ENCODE measurements at places on chromosomes 12 and 14.

DNA sequence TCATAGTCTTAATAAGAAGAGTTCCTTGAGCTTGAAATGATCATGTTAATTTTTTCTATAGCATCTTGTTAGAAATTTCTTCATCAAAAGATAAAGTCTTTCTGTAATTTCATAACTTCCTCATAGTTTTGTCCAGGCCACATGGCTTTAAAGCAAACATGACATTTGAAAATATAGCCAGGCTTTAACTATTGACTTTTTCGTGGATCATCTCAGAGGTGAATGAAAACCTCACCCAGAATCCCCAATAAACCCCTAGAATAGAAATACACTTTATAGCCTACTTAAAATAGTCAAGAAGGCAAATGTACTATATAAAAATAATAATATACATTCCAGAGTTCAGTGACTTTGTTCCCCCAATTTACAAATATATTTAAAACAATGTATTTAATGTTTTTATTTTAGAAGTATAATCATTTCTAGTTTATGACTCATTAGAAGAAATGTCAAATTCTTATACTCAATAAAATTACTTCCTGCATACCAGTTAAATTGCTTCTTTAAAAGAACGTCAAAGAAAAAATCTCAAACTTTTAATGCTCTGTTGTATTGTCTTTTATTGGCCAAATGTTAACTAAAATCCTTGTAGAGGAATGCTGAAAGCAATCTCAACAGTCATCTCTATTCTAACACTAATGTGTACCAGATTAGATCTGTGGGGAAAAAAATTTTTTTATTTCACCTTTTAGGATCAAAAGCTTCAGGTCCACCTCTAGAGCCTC is 21.6 kb downstream of the EXOC5 start:
- no peak overlapping the region for H3K27ac ChIP-seq
- no peaks in the 10 kb centered on the region for H3K27me3 ChIP-seq
- H3K4me3 ChIP-seq: no peak overlapping the region
- no peak for DNase-seq

DNA sequence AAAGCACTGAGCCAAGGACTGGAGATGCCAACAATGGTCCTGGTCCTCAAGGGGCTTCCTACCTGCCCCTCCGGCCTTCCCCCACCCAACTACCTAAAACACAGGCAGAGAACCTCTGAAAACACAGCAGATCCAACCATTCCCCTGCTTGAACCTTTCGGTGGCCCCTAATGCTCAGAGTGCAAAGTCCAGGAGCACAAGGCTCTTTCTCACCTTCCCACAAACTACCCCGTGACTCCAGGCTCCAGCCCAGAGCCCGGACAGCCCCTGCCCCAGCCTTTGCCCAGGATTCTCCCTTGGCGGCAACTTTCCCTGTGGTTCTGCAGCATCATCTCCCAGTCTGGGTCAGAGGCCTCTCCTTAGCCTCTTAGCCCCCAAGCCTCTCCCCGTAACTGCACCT is 1.6 kb upstream of the CD9 start:
- peak overlapping the region; percentile 87 for H3K27ac ChIP-seq
- no peak for DNase-seq
- peak overlapping the region; percentile 68 for H3K4me3 ChIP-seq
- peaks cover 8% of the 10 kb centered on the region for H3K36me3 ChIP-seq
- H3K4me1 ChIP-seq: peaks cover 71% of the 10 kb centered on the region
- H3K27me3 ChIP-seq: peaks cover 7% of the 10 kb centered on the region

- peaks cover 4% of the 10 kb centered on the region for H3K27me3 ChIP-seq
- H3K36me3 ChIP-seq: peaks cover 50% of the 10 kb centered on the region
- no peak for DNase-seq
- H3K27ac ChIP-seq: no peak overlapping the region
- no peak overlapping the region for H3K4me3 ChIP-seq
Measured at GRCh38 chr12:127041985-127042625, 1224.9 kb upstream of the TMEM132C start.

DNA sequence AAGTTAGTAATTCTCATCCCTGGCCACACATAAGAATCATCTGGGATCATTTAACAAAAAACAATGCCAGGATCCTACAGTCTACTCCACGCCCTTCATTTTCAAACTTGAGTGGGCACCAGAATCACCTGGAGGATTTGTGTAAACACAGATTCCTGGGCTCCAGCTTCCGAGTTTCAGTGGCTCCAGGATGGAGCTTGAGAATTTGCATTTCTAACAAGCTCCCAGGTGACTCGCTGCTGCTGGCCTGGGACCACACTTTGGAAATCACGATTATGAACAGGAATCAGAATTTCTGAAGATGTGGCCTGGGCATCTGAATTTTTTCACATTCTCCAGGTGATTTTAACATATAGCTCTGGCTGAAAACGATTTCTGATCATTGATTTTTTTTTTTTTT is 234.8 kb downstream of the CACNA1C start:
- no peak overlapping the region for H3K4me3 ChIP-seq
- H3K4me1 ChIP-seq: peaks cover 76% of the 10 kb centered on the region
- peaks cover 3% of the 10 kb centered on the region for H3K27me3 ChIP-seq
- no peak overlapping the region for H3K27ac ChIP-seq

DNA sequence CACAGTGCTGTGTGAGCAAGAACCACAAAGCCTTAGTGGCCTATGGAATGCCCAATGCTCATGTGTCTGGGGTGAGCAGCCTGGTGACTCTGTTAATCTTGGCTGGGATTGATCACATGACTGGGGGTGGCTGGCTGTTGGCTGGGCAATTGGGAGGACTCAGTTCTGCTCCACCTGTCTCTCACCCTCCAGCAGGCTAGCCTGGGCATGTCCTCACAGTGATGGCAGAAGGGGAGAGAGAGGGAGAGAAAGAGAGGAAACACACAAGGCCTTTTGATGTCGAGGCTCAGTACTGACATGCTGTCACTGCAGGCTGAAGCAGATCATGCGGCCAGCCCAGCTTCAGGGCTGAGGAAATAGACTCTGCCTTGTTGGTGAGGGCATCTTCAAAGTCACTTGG is 136.8 kb downstream of the TBX5 start:
- peak overlapping the region; percentile 85 for H3K27ac ChIP-seq
- no peak for DNase-seq
- no peak overlapping the region for H3K4me3 ChIP-seq
- no peaks in the 10 kb centered on the region for H3K36me3 ChIP-seq

GRCh38 chr14:93046705-93047050 is 69.0 kb downstream of the ITPK1 start:
- H3K36me3 ChIP-seq: peaks cover 12% of the 10 kb centered on the region
- H3K4me1 ChIP-seq: peaks cover 93% of the 10 kb centered on the region
- H3K27me3 ChIP-seq: no peaks in the 10 kb centered on the region
- H3K27ac ChIP-seq: no peak overlapping the region

GRCh38 chr12:47413806-47414205 is 292.0 kb downstream of the RPAP3 start:
- no peak overlapping the region for H3K4me3 ChIP-seq
- H3K27ac ChIP-seq: no peak overlapping the region
- H3K27me3 ChIP-seq: no peaks in the 10 kb centered on the region
- H3K4me1 ChIP-seq: peaks cover 7% of the 10 kb centered on the region
- DNase-seq: no peak

- no peak overlapping the region for H3K27ac ChIP-seq
- no peak for DNase-seq
- no peaks in the 10 kb centered on the region for H3K27me3 ChIP-seq
- peaks cover 4% of the 10 kb centered on the region for H3K4me1 ChIP-seq
- no peak overlapping the region for H3K4me3 ChIP-seq
Measured at GRCh38 chr14:50719911-50720759, 52.0 kb upstream of the SAV1 start.

DNA sequence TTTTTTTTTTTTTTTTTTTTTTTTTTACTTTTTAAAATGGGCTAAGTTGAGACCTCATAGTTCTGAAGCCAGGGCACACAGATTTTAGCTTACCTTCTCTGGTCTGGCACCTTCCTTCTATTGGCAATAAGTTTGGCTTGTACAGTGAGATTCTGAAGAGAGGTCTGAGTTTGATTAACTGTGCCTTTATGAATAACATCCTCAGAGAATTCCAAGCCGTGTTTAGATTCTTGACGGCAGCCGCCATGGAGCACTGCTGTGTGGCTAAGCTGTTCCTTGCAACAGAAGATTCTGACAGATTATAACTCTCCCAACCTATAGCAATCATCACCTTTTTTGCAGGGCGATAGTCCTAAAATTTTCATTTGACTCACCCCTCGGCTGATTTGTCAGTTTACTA is 354.9 kb upstream of the FAR2 start:
- no peak overlapping the region for H3K4me3 ChIP-seq
- H3K27me3 ChIP-seq: no peaks in the 10 kb centered on the region
- H3K4me1 ChIP-seq: peaks cover 5% of the 10 kb centered on the region
- H3K36me3 ChIP-seq: no peaks in the 10 kb centered on the region

DNA sequence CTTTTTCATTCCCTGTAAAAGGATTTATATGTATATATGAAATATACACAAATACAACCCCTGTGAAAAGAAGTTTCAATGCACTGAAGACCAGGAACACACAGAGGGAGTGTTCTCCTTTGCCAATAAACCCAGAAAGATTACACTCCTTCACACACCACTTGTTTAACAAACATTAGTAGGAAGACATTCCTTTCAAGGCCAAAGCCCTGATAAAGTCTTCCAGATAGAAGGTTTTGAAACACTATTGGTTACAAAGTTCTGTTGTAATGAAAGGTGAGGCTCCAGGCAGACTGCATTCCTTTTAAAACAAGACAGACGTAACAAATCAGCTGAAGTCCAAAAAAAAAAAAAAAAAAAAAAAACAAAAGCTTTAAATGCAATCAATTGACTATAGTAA is 81.0 kb downstream of the PTPN21 start:
- H3K27ac ChIP-seq: no peak overlapping the region
- no peak overlapping the region for H3K4me3 ChIP-seq
- no peaks in the 10 kb centered on the region for H3K27me3 ChIP-seq
- H3K36me3 ChIP-seq: peaks cover 21% of the 10 kb centered on the region
- H3K4me1 ChIP-seq: peaks cover 5% of the 10 kb centered on the region
- DNase-seq: no peak

GRCh38 chr12:44000309-44000952 is 164.6 kb downstream of the TMEM117 start:
- peak; percentile 67 for DNase-seq
- H3K27me3 ChIP-seq: no peaks in the 10 kb centered on the region
- H3K4me3 ChIP-seq: no peak overlapping the region
- H3K36me3 ChIP-seq: no peaks in the 10 kb centered on the region

DNA sequence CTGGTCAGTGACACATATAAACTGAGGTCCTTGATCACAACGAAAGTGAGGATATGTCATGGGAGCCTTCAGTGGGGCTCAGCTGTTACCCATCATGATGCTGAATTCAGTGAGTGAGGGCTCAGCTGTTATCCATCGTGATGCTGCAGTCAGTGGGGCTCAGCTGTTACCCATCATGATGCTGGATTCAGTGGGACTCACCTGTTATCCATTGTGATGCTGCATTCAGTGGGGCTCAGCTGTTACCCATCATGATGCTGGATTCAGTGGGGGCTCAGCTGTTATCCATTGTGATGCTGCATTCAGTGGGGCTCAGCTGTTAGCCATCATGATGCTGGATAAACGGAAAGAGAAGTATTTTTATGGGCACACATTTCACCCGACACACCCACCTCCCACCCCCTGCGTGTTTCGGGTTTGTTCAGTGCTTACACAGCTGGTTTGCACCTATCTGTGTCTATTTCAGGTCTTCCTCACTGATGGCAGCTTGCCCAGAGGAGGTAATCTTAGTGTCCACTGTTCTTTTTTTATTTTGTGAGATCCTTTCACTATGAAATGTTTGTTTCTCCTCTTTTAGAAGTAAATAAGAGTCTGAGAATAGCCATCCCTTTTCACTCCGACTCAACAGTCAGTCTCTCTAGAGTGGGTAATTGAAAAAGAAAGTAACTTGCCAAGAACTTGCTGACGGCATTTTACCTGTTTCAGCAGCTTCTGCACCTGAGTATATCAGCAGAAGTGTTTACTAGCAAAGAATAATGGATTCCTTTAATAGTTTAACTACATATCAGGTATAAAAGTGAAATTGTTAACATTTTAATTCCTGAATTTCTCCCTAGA is 183.0 kb downstream of the ERC1 start:
- no peak overlapping the region for H3K4me3 ChIP-seq
- peaks cover 9% of the 10 kb centered on the region for H3K4me1 ChIP-seq
- no peaks in the 10 kb centered on the region for H3K36me3 ChIP-seq

DNA sequence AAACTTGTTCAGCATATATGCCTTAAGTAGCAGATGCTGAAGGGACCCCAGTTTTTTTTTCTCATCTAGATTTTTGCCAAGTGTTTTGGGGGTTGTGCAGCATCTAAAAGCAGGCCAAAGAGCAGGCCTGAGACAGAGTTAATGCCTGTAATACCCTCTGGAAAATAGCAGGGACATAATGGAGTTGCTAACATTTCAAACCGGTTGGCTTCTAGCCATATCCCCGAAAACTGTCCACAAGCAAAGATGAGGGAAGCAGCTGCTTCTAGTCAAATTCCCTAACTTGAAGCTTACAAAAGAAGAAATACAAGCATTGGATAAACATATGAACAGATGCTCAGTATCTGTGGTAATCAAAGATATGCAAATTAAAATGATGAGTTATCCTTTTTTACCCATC is 52.1 kb upstream of the AEBP2 start:
- no peak overlapping the region for H3K27ac ChIP-seq
- H3K4me1 ChIP-seq: peaks cover 3% of the 10 kb centered on the region
- no peaks in the 10 kb centered on the region for H3K36me3 ChIP-seq
- H3K4me3 ChIP-seq: no peak overlapping the region

DNA sequence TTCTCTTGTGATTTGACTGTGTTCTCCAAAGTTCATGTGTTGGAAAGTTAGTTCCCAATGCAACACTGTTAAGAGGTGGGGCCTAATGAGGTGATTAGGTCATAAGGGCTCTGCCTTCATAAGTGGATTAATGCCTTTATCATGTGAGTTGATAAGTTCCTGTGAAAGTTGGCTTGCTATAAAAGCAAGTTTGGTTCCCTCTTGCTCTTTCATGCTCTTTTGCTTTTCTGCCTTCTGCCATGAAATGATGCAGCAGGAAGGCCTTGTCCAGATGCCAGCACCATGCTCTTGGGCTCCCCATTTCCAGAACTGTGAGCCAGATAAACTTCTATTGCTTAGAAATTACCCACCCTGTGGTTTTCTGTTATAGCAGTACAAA is 41.9 kb downstream of the SLC16A7 start:
- no peaks in the 10 kb centered on the region for H3K27me3 ChIP-seq
- H3K4me1 ChIP-seq: peaks cover 7% of the 10 kb centered on the region
- H3K36me3 ChIP-seq: no peaks in the 10 kb centered on the region
- H3K27ac ChIP-seq: 0 out of 2 replicates have a peak overlapping the region, but pooled peaks have one; percentile 14
- no peak overlapping the region for H3K4me3 ChIP-seq

DNA sequence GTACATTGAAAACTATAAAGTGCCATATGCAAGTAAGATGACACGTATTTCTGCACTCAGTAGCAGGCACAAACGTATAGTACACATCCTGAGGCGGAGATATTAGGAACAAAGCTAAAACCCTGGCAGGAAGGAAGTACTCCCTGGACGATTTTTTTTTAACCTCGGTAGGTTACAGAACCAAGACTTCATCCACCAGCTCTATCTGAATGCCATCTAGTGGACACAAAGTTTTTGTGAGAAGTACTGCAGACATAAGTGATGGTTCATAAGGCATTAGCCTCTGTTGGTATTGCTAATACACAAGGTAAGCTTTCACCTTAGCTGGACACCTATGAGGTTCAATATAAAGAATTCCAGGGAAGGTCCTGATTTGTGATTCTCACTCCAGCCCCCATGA is 83.0 kb upstream of the CCDC196 start:
- DNase-seq: no peak
- no peaks in the 10 kb centered on the region for H3K27me3 ChIP-seq
- H3K36me3 ChIP-seq: no peaks in the 10 kb centered on the region

GRCh38 chr12:45695035-45695434 is 34.5 kb upstream of the ARID2 start:
- no peak for DNase-seq
- H3K36me3 ChIP-seq: peaks cover 12% of the 10 kb centered on the region
- no peak overlapping the region for H3K27ac ChIP-seq
- no peak overlapping the region for H3K4me3 ChIP-seq
- H3K4me1 ChIP-seq: peaks cover 7% of the 10 kb centered on the region
